ENCODE measurements at places on chromosomes 7 and 10.

GRCh38 chr7:46652317-46652716 is 731.2 kb upstream of the IGFBP3 start:
- no peak for DNase-seq

- peak; percentile 42 for DNase-seq
Measured at GRCh38 chr7:73668103-73668885, 663 bp downstream of the VPS37D start.

GRCh38 chr7:142513178-142513955 is 235.9 kb upstream of the PRSS1 start:
- DNase-seq: no peak

DNA sequence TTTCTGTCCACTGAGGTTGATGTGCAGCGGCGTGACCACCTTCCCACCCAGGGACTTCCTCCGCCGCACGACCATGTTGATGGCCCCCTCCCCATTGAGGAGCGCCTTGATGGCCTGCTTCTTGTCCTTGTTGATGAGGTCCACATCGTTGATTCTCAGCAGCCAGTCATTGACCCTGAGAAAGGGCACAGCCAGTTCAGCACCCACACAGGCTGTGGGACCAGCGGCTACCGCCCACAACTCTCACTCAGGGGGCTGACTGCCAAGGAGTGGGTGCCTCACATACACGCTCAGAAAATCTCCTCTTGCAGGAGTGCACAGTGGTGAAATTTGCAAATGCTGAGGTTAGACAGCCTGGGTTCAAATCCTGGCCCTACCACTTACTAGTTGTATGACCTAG is 97.2 kb downstream of the DLG5 start:
- no peak for DNase-seq

DNA sequence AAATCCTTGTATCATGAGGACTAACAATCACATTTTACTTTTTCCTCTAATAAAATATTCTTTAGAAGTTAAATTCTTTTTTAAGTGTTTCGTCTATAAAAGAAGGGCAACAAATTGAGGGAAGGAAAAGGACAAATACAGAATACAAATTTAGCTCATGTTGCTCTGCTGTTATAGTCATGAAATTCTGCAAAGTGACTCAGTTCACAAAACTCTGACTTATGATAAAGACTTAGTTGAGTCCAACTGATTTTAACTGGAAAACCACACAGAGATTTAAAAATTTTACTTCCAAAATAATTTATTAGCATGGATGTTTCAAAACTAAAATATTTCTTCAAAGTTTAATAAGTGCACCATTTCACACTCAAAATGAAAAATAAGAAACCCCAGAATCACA is 75.0 kb upstream of the GPR22 start:
- DNase-seq: no peak

DNA sequence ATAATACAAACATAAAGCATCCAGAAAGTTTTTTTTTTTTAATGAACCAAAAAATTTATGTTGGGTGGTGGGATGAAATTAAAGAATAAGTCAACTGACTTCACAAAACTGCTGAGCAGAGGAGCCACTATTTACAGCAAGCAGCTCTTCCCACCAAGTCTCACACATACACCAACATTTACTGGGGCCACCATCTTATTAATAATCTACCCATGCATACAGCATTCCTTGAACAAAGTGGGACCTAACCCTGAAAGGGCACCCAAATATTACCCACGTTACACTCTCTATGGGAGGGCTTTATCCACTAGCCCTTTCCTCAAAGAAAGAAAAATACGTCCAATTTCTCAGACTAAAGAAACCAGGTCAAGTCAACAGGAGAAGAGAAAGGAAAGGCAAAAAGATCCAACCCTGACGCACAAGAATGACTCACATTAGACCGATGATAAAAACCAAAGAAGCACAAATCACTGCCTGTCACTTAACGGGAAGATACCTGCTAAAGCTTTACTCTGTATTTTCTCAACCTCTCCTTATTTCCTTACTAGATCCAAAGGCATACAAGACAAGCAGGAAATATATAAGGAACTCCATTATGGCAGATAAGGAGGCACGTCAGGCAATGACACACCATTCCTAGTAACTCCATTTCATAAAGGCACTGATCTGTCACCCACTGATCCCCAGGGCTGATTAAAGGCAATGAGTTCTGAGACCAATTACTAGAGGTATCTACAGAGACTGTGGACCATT is 141.8 kb upstream of the ASAH2 start:
- no peak for DNase-seq

DNA sequence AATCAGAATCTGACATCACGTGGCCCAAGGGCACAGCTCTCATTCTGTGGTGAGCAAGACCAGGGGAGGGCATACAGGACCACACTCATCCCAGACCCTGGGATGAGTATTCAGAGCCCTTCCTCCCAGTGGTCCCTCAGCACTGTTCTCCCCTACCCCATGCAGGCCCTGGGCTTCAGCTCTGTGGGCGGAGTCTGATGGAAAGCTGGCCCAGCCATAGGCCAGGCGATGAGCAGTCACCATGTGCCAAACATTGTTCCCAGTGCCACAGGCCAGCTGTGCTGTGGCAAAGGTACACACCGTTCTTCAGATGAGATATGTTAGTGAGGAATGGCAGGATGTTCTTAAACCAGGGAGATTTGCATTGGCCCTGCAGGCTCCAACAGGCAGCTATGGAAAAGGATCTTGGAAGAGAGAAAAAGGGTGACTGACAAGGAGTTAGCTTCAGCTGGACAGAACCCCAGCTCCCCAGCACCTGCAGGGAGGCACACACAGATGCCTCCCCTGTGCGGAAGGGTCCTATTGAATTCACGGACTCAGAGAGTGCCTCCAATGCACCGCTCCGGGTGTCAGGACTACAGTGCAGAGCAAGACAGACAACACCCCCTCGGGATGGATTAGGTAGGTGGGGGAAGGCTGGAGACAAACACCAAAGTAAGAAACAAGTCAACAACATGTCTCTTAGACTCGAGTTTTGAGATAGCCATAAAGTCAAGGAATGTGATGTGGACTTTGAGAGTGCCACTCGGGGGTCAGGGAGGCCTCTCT is 596.0 kb upstream of the MGMT start:
- no peak for DNase-seq

DNA sequence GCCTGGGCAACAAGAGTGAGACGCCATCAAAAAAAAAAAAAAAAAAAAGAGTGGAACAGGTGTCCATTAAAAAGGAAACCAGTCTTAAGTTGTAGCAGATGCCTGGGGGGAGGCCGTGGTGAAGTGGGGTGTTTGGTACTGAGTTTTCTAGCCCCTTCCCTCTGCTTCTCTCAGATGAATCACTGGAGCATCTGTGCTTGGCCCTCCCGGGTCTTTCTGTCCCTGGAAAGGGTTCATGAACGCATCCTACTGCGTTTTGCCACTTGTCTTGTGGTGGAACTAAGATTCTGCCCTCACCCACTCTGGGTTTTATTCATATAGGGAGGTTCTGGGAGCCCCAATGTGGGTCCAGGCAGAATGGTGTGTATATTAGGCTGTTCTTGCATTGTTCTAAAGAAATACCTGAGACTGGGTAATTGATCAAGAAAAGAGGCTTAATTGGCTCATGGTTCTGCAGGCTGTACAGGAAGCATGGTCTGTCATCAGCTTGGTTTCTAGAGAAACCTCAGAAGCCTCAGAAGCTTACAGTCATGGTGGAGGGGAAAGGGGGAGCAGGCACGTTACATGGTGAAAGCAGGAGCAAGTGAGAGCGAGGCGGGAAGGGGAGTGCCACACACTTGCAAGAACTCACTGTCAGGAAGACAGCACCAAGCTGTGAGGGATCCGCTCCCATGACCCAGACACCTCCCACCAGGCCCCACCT is 63.5 kb downstream of the CAMK1D start:
- DNase-seq: peak; percentile 49

- no peak for DNase-seq
Measured at GRCh38 chr10:71747551-71748523, 25.5 kb downstream of the VSIR start.

DNA sequence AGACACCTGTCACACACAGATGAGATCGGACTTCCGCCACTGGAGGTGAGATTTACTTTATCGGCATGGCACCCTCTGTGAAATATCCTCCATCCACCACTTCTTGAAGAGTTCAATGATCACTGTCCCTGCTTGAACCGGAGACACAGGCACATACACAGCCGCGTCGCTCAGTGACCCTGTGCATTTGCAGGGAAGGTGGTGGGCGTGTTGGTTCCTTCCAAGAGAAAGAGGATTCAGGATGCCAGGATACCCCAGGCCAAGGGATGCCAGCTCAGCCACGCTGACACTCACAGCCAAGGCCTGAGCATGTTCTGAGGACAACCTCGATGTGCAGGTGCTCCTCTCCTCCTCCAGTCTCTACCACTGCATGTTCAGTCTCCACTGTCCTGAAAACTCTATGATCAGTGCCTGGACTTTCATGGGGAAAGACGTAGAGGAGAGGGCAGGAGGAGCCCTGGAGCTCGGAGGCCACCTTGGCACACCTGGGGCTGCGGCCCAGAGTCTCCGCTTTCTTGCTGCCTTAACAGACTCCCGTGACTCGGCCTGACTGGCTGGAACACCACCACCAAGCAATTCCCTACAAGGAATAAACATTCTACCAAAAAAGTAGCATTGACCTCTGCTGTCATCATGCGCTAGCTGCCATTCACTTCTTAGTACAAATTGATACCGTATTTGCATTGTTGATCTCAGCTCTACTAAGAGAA is 115.2 kb downstream of the TCERG1L start:
- DNase-seq: no peak

DNA sequence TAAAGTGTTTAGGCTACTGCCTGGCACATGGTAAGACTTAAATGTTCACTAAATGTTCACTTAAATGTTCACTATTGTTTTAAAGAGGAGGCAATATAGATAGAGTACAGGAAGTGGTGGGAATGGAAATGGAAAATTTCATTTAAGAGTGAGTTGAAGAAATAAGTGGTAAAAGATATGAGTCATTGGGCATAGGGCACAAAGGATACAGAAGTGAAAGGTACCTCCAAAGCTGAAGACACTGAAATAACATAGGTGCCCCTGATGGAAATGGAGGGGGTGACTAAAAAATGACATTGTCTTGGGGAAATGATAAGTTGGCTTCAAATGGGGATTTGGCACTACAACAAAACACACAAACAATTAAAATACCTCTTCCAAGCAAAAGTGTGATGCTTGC is 5.2 kb upstream of the FRA10AC1 start:
- DNase-seq: no peak

DNA sequence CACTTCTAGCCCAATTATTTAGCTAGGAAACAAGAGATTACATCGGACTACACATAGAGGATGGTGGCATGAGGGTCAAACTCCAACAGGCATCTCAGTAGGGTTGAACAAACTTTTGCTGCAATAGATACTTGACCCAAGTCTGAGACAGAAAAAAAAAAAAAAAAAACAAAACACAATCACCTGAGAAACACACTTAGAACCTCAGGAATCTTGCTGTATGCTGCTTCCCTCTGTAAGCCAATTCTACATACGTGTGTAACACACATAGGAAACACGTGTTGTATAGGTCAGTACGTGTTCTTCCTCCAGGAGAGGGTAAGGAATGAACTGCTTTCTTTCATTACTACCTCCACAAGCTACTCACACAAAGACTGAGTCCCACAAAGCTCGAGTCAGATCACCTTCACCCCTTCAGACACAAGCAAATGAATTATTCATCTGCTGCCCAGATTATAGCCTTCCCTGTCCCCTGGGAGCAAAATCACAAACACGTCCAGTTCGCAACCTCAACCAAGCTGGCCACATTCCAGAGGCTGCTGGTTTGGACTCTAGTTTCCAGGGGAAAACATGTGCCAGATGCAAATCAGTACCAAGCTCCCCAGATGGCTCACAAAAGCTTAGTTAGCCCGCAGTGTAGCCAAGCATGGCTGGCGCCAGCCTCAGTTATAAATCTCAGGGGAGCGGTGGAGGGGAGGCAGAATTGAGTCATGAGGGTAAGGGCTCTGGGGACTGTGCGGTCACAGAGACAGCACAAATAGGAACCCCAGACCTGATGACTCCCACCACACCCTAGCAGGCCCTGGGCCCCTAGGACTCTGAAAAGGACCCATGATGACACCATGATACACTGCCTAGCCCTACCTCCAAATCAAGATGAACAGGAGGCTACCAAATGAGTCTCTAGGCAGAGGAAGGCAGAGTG is 15.1 kb downstream of the PSAP start:
- no peak for DNase-seq
